Stimulated activated CD4-positive, alpha-beta T cell treated with anti-CD3 and anti-CD28 coated beads, Interleukin-1b, Interleukin-23, amount 100 ng/mL, for 24 hours (primary cell): ENCODE measurements at places on chromosomes 2 and 18.

GRCh38 chr2:28477087-28477486, 18.8 kb upstream of the PLB1 start:
- no peak for DNase-seq

- DNase-seq, result no peak
Measured at GRCh38 chr2:233597522-233597921, 19.9 kb upstream of the UGT1A8 start.

DNA sequence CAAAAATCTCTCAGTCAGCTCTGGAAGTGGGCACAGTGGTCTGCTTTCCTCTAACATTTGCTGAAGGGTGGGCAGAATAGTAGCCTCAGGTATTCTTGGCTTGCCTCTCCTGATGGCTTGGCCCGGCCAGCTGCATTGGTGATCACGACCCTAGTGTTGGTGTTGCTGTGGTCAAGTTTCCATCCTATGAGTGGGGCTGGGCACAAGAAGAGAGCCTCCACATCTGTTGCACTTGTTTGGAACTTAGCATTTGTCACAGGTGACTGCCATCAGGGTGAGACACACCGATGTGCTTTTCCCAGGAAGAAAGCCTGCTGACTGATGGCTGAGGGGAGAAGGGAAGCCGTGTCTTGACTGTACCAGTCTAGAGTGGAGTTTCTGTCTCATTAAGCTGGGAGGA, 33.1 kb upstream of the SNORC start:
- no peak for DNase-seq

- DNase-seq, result no peak
Measured at GRCh38 chr18:79413426-79413825, 17.7 kb downstream of the NFATC1 start.

- no peak for DNase-seq
Measured at GRCh38 chr2:28404086-28404485, 11.4 kb downstream of the FOSL2 start.

DNA sequence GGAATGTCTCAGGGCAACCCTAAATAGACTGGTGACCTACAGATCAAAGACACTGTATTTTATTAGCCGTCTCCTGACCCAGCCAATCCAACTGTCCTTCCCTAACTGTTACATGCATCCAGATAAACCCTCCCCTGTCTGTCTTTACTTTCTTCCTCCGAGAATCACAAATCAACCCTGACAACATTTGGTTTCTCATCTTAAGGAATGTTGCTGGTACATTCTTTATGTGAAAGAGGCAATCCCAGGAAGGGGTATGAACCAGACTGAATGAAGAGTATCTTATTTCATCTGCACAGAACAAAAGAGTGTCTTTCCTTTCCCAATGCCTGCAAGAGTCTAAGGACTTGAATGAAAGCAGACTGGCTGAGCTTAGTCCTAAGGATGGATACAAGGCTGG, 113.9 kb upstream of the LTBP1 start:
- no peak for DNase-seq

DNA sequence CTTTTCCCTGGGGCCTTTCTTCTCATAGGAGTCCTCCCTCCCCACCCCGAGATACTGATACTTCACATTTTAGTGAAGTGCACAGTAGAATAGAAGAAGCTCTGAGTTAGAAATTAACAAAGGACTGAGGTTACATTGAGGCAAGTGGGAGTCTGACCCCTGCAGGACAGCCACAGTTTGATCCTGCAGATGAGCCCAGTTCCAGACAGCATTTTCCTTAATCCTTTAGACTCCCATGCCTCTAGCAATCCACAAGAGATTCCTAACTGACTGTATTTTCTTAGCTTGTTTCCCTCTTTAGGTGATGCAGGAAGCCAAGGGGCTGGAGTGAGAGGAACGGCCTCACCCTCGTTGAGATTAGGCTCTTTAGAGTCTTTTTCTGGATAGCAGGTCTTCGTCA, 204.0 kb downstream of the CYRIA start:
- DNase-seq, result no peak

DNA sequence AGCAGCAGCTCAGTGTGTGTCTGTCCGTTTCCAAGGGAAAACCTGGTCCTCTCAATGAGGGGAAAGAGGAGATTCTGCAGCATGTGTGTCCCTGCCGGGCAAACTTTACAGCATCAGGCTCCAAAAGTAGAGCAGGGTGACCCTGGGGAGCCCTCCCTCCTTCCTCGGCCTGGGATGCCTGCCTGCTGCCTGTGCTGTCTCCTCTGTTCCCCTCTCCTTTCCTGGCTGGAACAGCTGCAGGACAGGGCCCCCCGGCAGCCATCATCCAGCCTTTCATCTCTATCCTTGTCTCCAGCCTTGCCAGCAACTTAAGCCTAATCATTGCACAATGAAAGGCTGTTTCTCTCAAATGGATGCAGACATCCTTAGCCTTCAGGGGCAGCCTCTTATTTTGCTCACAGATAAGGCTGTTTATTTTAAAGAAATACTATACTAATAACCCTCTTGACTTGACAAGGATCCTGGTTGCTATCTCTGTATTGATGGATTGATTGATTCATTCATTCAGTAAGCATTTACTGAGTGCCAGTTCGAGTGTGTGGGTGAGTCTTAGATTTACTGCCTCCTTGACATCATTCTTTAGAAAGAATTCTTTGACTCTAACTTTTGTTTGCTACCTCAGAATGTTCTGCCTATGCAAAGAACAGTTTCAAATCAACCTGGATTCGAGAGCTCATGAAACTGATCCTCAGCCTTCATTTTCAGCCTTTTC, 40.6 kb upstream of the EDAR start:
- DNase-seq, result no peak
